ENCODE measurements at places on chromosomes 2 and 18.

DNA sequence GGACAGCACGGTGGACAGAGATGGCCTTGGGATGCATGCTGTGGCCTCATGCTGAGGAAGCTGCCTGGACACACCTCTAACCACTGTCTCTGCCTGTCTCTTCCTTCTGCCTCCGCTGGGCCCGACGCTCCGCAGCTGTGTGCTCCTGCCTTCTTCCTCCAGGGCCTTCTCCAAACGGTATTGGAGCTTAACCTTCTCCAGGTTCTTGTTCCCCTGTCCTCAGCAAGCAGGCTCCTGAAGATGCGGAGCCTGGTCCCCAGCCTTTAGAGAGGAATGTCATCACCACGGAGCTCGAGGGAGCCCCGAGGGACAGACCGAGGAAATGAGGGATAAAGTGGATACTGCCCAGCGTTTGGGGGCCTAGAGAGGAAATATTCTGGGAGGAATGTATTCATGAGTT, 155.1 kb downstream of the DYSF start:
- DNase-seq = no peak

DNA sequence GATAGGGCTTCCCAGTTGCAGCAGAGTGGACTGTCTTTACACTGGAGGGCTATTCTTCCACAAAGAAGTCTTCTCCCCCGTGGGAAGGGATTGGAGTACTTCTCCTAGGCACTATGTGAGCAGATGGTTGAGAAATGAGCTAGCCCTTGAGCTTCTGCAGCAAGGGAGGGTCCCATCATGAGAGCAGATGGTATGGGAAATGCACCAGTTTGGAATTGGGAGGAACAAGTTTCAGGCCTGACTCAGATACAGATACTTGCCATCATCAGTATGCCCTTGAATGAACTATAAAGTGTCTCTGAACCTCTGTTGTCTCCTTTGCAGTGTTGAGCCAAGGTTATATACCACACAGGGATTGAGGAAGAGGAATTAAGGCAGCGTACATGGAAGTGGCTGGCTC, 757.4 kb downstream of the RNF144A start:
- DNase-seq = no peak

DNA sequence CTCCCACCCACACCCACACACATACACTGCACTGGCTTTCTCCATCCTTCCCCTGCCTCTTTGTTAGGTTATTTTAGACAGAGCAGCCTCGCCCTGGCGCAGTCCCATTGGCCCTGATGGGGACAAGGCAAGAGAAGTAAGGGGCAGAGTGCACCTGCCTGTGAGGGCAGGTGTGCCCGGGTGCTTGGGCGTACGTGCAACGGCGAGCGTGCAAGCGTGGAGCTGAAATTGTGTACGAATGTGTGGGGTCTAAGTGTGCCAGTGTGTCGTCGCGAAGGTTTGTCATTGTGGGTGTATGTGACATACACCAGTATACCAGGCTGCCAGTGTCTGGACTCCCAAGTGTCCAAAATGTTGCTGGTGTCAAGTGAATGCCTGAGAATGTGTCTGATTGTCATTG, 544 bp downstream of the LRATD1 start:
- peak; percentile 79 for DNase-seq

DNA sequence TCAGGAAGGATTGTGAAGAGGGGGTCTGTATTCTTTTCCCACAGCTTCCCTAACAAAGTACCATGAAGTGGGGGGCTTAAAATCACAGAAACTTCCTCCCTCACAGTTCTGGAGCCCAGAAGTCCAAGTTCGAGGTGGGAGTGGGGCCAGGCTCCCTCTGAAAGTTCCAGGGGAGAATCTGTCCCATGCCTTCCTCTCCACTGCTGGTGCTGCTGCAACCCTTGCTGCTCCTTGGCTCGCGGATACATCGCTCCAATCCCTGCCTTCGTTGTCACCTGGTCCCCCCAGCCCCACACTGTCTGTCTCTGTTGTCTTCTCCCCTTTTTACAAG, 134.1 kb downstream of the DDX1 start:
- DNase-seq = no peak

- DNase-seq = no peak
These were observed 8.7 kb upstream of the TFCP2L1 start for GRCh38 chr2:121293450-121294325.

DNA sequence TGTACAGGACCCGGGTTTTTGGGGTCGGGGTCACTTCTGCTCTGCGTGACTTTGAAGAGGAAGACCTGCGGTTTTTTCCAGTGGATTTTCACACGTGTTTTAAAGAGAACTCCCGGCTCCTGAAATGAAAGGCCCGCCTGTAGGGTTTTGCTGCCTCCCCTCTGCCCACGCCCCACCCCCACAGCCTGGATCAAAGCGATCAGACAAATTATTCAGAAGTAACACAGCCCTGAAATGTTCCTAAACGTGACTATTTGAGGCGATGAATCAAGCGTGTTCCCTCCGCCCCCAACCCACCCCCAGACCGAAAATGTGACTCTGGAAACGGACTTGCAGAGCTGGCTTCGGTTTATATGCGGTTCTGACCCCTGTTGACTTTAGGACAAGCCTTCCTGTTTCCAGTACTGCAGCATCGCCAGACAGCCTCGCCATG, 28.7 kb upstream of the SMIM21 start:
- no peak for DNase-seq

DNA sequence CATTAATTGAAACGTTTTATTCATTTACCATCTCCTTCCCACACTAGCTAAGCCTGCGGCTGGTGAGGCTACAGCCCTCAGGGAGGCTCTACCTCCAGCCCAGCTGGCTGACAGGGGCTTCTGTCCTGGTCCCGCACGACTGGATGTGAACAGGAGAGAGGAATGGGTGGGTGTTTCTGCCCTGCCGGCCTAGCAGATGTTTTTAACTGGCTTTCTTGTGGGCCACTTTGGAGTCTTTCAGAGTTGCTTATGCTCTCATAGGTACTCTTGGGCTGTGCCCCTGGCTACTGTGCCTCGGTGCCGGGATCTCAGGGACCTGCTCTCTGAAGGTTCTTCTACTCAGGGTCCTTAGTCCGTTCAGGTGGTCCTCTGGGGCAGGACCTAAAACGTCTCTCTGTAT, 184.3 kb upstream of the TWIST2 start:
- DNase-seq = no peak

DNA sequence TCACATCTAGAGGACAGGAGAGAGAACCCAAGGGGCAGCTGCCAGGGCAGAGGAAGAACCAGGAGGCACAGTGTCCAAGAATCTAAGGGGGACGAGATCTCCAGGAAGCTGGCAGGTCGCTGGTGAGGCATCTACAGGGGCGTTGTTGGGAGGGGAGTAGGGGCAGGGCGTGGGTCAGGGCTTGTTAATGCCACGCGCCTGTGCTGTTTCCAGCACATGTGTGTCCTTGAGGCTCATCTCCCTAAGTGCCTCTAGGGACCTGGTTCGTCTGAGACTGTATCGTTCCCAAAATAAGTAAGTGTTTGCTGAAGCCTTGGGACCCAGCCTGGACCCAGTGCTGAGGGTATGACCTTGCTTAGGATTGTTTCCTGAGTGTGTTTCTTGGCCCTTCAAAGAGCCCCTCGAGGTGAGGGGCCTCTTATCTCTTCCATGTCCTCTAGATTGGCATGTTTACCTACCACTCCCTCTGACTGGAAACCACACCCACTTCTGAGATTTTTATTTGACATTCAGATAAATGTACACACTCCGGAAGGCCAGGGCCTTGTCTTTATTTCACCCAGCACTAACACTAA, 22.2 kb downstream of the HK2 start:
- peak; percentile 29 for DNase-seq

DNA sequence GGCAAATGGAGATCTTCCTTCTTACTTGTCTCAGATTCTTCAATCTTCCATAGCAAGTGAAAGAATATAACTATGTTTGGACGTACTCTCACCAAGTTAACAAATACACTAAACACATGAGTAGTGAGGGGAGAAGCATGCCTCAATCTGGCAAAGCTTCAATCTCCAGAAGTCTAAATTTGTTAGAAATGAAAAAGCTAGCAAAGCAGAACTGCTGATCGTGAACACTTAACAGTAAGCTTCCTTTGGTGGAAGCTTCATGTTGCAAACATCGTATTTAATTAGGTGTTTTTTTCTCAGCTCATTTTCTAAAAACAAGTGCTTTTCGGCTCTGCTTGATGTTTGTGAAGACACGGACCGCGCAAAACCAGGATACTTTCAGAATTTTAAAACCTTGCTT, 12.7 kb upstream of the SCN1A start:
- DNase-seq = no peak

GRCh38 chr2:101569886-101570520, 95.1 kb upstream of the RFX8 start:
- no peak for DNase-seq

DNA sequence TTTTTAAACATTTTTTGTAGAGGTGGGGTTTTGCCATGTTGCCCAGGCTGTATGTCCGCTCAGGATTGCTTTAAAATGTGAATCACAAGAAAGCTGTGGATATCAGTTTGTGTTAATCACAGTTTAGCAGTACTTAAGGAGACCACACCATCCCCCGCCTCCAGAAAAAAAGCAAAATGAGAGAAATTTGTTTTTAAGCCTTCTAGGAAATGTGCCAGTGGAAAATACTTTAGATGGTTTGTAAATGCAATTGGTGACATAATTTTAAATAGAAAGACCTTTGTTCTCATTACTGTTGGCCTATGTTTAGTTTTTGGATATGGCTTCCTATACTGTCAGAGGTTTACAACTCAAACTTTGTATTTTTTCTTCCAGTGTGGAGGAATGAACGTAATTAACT, 27.0 kb downstream of the GCA start:
- no peak for DNase-seq

DNA sequence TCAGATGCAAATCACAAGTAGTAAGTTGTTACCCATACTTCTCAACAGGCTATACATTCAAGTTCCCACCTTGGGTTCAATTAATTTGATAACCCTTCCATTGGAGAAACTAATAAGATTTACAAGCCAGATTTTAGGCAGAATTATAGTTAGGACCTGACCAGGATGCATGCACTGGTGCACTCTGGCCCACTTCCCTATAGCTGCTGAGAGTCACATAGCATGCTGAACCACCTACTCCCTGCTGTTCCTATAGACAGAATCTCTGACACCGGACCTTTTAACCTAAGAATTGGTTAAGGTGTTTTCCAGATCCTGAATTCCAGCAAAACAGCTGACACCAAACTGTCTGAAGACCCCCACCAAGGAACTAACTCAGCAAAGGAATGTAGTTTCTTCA, 26.2 kb downstream of the FAM210A start:
- no peak for DNase-seq

- peak; percentile 82 for DNase-seq
These were observed 941.9 kb downstream of the SLC4A3 start for GRCh38 chr2:220569112-220569897.

GRCh38 chr2:237159006-237159911, 73.6 kb downstream of the COPS8 start:
- DNase-seq = peak; percentile 2

DNA sequence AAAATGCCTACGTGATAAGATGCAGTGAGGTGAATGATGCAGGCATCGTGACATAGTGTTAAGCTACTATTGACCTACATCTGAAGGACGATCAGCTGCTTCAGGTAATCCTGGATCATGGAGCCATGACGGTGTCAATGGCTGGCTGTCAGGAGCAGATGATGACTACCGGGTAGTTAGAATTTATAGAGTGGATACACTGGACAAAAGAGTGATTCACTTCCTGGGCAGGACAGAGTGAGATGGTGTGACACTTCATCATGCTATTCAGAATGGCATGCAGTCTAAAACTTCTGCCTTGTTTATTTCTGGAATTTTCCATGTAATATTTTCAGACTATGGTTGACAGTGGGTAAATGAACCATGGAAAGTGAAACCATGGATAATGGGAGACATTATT, 29.5 kb downstream of the METTL8 start:
- no peak for DNase-seq

DNA sequence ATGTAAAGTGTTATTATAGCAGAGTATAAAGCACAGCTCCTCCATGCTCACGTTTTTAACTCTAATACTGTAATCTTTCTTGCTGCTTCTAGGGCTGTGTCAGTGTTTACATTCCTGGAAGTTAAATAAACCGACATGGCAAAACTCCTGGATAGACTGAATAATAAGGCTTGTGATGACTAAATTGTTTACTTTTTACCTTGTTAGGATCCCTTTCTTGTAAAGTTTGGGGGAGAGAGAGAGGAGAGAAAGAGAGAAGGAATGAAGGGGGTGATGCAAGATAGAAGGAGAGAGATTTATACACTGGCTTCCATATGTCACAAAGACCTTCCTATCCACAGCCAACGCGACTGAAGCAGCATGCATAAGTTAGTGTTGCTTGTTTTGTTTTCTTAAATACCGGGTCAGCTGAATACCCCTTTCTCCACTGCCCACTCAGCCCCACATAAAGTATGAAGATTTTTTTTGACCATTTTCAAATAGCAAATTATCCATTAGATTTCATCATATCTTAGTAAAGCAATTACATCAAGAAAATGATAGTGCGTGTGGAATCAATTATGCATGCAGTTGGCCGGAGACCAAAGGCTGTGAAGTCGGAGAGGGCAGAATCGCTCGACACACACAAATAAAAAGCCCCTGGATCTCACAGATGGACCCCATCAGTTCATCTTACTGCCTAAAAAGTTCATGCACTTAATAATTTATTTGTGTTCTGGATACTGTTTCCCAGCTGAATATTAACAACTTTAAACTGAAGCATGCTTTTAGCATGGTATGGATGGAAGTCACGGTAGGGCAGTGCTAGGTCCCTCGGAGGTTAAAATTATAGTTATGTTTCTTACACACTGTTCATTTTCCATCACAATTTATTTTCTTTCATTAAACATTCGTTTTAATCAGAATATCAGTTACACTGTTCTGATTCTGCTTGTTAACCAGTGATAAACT, 20.1 kb downstream of the BCL11A start:
- no peak for DNase-seq

DNA sequence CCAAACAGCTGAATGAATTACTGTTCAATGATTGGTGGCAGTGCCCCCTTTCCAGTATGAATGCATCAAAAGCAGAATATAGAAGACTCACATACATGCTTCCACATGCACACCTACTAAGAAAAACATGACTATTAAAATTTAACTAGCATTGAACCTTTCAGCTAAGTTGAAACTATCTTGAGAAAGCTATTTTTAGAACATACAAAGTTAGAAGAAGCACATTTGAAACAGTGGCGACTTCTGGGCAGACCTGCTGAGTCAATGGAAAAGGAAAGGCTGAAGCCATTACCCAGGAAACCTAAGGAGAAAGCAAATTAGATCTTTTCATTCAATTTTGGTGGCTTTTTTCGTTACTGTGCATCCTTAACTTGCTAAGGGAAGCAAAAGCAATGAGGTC, 55.9 kb downstream of the PLA2R1 start:
- no peak for DNase-seq

GRCh38 chr2:153222231-153223165, 256.1 kb downstream of the RPRM start:
- no peak for DNase-seq

GRCh38 chr2:102438111-102438510, 15.2 kb downstream of the IL18RAP start:
- DNase-seq = no peak

Data from NCI-H1417 (cell line).